Bronchial smooth muscle cell (primary cell): ENCODE measurements at places on chromosomes 3 and 15. TPM values are rescaled to one million over a fixed set of nuclear protein-coding genes. Genes with fewer than 3 reads are reported as not detected.

The TOP2B gene
- 46.7 and 82.0 TPM in 2 replicates for total RNA-seq

The CFAP92 gene
- total RNA-seq, result under 0.01 TPM in 1 of 2 replicates, not detected in the other

The BCHE gene
- total RNA-seq, result 0.77 and 10.4 TPM in 2 replicates

The ADPGK gene
- 40.9 and 42.1 TPM in 2 replicates for total RNA-seq

The KBTBD8 gene
- 0.77 and 1.4 TPM in 2 replicates for total RNA-seq
